Stimulated activated CD4-positive, alpha-beta T cell treated with anti-CD3 and anti-CD28 coated beads, Interleukin-15, amount 100 ng/mL, for 1 hour (primary cell): ENCODE measurements at places on chromosomes 1 and 21.

DNA sequence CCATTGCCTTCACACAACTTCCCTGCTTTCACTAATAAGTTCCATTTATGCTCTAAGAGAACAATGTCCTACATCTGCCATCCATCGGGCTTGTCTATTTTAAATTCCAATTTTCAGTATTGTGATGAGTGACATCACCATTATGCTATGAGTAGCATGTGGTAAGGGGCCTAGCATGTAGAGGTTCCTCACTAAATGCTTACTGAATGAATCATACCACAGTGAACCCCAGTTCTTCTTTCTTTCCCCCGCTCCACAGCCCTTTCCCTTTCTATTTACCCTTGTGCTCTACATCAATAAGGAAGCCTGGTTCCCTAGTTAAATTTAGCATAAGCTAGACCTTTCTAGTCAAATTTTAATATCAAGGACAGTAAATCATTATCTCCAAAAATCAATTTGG lies 195.0 kb upstream of the RGS18 start:
- DNase-seq = no peak

GRCh38 chr1:218748071-218748470 lies 402.9 kb downstream of the TGFB2 start:
- DNase-seq = no peak

DNA sequence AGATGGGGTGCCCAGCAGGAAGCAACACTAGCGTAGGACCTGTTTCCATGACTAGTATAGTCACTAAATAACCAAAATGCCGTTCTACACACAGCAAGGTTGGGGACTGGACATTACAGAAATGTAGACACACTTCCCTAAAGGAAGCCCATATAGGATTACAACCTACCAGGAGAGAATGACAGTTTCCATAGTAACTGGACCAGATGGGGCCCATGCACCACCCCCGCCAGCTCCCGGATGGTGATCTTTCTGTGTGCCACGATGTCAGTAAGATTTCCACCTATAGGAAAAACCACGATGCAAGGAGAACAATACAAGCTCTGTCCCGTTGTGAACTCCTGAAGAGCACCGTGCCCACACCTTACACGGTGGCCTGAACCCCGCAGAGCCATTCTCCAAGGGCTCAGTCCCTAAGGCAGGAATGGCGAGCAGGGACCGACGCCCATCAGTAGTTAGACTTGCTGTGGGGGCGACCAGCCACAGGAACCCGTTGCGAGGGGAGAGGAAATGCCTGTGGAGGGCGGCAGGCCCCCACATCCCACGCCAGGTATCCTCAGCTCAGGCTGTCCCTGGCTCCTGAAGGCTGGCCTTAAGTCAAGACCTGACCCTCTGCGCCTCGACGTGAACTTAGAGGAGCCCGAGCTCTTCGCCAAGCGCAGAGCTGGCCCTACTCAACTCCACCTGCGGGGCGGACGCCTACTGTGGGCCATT lies 13.6 kb upstream of the CEP85 start:
- DNase-seq = no peak

DNA sequence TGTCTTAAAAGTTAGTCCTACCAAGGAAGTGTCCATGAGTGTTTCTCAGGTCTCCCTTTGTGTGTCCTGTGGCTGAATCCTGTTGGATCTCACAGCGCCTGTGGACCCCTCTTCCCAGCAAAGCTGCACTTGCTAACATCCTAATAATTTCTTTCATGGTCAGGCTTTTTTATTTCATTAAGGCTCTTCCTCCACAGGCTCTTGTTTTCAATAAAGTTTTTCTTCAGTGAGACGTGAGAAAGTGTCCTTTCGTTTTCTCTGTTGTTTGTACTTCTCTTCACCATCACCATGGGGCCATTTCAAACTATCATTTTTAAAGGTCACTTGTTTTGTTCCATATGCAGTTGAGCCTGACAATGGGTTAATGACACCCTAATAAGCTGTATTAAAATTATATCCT lies 231.5 kb downstream of the LMO4 start:
- DNase-seq = no peak

DNA sequence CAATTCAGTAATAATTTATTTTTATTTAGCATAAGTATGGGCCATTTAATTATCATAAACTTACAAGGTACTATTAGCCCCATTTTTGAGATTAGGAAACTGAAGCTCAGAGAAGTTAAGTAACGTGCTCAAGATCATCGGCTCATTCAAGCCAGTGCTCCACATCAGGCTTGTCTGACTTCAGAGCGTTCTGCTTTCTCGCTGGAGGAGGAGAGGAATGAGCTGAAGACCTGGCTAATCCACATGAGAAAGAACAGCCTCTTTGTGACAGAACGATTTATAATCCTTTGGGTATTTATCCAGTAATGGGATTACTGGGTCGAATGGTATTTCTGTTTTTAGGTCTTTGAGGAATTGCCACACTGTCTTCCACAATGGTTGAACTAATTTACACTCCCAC lies 39.7 kb downstream of the DDX20 start:
- no peak for DNase-seq

GRCh38 chr1:59237900-59238299 lies 59.0 kb upstream of the FGGY start:
- no peak for DNase-seq

DNA sequence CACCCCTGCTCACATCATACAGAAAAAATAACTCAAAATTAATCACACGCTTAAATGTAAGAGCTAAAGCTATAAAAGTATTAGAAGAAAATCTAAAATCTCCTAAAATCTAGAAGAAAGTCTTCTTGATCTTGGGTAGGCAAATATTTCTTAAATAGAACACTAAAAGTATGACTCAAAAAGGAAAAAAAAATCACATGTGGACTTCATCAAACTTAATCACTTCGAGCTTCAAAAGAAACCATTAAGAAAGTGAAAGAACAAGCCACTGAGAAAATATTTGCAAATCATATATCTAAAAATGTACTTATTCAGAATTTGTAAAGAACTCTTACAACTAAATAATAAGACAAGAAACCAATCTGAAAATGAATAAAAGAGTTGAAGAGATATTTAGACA lies 32.7 kb downstream of the LRRC52 start:
- no peak for DNase-seq

DNA sequence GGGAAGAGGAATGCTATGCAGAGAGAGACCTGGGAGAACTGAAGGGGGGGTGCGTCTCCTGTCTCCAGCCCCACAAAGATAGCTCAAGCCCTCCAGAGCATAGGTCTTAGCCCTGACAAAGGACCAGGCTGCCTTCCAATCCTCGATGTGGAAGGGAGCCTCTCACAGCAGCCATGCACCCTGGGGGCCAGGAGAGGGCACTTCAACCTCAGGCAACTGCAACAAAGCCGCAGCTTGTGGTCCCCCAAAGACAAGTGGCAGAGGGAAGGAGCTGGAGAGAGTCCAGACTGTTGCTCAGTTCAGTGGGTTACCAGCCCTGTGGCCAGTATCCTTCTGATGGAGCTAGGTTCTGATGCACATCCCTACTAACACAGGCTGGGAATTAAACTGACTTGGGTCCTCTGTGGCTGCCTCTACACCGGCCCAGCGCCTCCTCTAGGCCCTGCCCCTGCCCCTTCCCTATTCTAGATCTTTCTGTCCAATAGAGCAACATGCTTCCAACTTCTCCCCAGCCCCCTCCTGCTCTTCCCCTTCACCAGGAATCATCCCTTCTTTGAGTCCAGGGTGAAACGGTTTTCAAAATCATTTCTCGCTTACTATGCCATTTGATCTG lies 100.7 kb upstream of the SPATA6 start:
- no peak for DNase-seq

GRCh38 chr1:206704226-206704625 lies 19.5 kb downstream of the MAPKAPK2 start:
- no peak for DNase-seq
